T-helper 2 cell (primary cell): ENCODE measurements at places on chromosomes 2 and 18.

- no peak for DNase-seq
Observed at GRCh38 chr2:226560325-226560724, 239.3 kb downstream of the IRS1 start.

- peak; percentile 24 for DNase-seq
Observed at GRCh38 chr18:12911025-12911928, 27.2 kb upstream of the PTPN2 start.

DNA sequence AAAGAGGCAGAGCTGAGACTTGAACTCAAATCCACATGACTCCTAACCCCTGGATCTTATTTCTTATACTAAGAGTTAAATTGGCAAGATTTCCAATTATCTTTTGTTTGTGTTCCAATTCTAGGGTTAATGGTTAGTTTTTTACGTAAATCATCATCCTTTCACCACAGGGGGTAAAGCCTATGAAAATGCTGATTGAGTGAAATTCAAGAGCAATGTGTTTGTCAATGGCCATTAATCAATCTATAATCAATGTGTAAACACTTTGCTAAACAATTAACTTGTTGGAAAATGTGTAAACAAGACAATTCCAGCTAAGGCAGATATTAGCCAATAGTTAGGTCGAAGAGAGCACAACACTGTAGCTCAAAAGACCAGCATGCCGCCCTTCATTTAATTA lies 376.5 kb upstream of the ACVR2A start:
- no peak for DNase-seq

DNA sequence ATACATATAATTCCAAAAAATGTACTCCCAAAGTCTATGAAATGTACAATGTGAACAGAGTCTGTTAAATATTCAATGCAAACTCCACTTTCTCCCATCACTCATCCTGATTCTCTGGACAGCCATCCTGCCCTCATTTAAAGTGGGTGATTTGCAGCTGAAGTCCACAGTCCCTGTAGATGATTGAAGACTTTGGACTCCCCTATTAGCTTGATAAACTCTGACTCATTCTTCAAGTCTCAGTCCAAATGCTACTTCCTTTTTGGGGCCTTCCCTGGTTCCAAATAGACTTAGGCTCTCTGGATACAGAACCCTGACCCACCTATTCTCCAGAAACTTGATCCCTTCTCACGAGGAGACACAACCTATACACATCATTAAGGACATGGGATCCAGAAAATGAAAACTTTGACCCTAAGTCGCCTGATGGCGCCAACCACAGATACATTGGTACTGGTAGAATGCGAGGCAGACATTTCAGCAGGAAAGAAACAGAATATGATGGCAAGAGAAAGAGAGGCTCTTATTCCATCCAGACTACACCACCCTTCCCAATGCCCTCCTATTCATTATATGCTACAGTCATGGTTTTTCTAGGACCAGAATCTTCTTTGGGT lies 122.7 kb downstream of the VIT start:
- DNase-seq = no peak

- no peak for DNase-seq
Observed at GRCh38 chr2:158546412-158547144, 89.8 kb downstream of the PKP4 start.

DNA sequence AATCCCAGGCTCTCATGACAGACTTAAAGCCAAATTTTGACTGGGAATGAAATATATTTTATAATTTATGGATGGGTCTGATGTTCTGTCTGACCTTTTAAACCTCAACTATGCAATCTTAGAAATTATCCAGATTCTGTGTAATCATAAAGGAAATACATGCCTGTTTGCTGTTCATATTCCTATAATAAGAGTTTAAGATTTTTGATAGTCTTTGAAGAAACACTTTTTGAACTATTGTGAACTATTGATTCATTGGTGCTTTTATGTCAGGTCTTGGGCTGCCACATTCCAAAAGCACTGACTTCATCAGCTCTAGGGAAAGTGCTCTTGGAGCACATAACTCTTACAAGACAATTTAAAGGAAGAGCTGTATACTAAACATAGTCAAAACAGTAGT lies 64.2 kb downstream of the CCDC150 start:
- no peak for DNase-seq

DNA sequence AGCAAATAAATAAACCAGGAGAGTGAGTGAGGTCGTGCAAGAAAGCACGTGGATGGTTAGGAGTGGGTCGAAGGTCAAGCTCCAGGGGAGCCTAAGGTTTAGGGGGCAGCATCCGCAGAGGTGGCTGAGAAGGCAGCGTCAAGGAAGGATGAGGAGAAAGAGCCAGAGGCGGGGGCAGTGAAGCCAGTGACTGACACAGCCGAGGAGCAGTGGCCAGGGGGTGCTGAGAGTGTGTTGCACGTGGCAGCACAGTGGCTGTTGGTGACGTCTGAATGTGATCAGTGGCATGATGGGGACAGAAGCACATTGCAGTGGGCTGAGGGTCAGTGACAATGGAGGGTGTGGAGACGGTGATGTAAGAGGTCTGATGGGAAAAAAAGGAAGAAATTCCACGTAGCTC lies 13.7 kb upstream of the FHL2 start:
- DNase-seq = no peak

- no peak for DNase-seq
Observed at GRCh38 chr2:171271971-171272436, 111.3 kb upstream of the TLK1 start.
